HCT116 (cell line): ENCODE measurements at places on chromosomes 6 and 20. TPM values are rescaled to one million over a fixed set of nuclear protein-coding genes. Genes with fewer than 3 reads are reported as not detected.

The NOX3 gene
- total RNA-seq, result not detected

The PLN gene
- not detected for total RNA-seq

The CRISP3 gene
- total RNA-seq, result not detected

The DDO gene
- total RNA-seq, result not detected

The SCAND1 gene
- 46.2 TPM for total RNA-seq

The PRPH2 gene
- total RNA-seq, result not detected

The CFAP61 gene
- 1.7 TPM for total RNA-seq

The HSPA1A gene
- total RNA-seq, result 5.0 TPM

The SIRPB1 gene
- total RNA-seq, result 1.9 TPM

The SEL1L2 gene
- not detected for total RNA-seq

The MAFB gene
- 0.22 TPM for total RNA-seq

The SLC17A2 gene
- total RNA-seq, result not detected

The ANKRD6 gene
- 9.9 TPM for total RNA-seq

The TRIM31 gene
- not detected for total RNA-seq

The GPR6 gene
- total RNA-seq, result not detected

The STX11 gene
- total RNA-seq, result 0.69 TPM
